ENCODE measurements at places on chromosomes 5 and 9. TPM values are rescaled to one million over a fixed set of nuclear protein-coding genes. Genes with fewer than 3 reads are reported as not detected.
A peak's percentile ranks its signal among the peaks of the same experiment; 100 is the strongest.

Gene NAIP
- 5.1 TPM for total RNA-seq

Gene MYO10
- total RNA-seq, result 65.7 TPM

Gene SEMA4D
- 4.8 TPM for total RNA-seq

Gene PPP3R2
- not detected for total RNA-seq

Gene EQTN
- total RNA-seq, result not detected

Gene FAM170A
- not detected for total RNA-seq

Gene PSMB7
- 183 TPM for total RNA-seq

Gene PCDHB12
- total RNA-seq, result 0.87 TPM

Gene SOHLH1
- total RNA-seq, result not detected

Gene FCHSD1
- total RNA-seq, result 40.6 TPM

Gene TSSK1B
- total RNA-seq, result 0.20 TPM

Gene GPSM1
- 59.4 TPM for total RNA-seq

Gene NMUR2
- not detected for total RNA-seq

GRCh38 chr5:153088538-153088937, 401.9 kb upstream of the GRIA1 start:
- DNase-seq, result no peak

- no peak for DNase-seq
Measured at GRCh38 chr5:154076240-154076922, 37.6 kb downstream of the MFAP3 start.

GRCh38 chr9:93295456-93296076, 111.6 kb downstream of the WNK2 start:
- no peak for DNase-seq

DNA sequence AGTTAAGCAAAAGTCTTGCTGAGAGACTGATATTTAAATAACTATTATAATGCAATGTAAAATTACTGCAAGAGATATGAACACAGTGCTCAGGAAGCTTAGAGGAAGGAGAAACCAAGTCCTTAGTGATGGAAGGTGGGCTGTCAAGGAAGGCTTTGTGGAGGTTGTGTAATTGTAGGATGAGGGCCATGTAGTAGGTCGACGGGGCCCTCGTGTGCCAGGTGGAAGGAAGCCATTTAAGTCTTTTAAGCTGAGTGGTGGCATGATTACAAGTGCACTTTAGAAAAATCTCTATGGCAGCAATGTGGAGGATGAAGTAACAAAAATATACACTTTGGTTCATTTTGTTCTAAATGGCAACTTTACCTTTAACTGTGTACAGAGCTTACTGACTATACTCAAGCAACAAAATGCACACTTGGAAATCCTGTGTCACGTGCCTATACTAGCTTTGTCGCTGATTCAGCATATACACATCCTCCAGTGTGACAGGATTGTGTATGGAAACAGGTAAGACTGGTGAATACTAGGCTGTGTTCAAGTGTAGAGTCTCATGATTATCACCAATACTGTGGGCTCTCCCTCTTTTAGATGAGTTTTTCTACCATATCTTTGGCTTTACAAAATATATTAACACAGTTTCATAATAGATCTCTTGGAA, 78.6 kb downstream of the TMC1 start:
- DNase-seq, result no peak

GRCh38 chr9:84780385-84780784, 110.9 kb downstream of the NTRK2 start:
- no peak for DNase-seq

GRCh38 chr9:6197330-6197729, 18.3 kb upstream of the IL33 start:
- DNase-seq, result no peak

GRCh38 chr5:89034588-89034987, 151.6 kb upstream of the MEF2C start:
- no peak for DNase-seq

- DNase-seq, result peak; percentile 76
Measured at GRCh38 chr5:171415115-171415730, 4.2 kb upstream of the FGF18 start.

DNA sequence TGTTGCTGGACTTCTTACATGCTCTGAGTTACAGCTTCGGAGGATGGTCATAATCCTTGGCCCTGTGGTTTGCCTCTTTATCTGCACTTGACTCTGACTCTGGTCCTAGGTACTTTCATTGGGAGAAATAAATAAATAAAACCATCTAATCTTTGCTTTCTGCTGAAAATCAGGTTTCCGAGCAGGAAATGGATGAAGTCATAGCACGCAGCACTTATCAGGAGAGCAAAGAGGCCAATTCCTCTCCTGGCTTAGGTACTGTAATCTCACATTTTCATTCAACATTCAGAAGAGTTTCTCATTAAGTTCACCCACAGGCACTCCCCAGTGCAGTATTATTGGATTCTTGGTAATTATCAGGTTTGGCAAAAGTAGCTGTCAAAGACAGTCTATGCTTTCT, 104.7 kb downstream of the GOLPH3 start:
- DNase-seq, result no peak

GRCh38 chr9:73437758-73438157, 286.1 kb downstream of the ANXA1 start:
- DNase-seq, result peak; percentile 23

DNA sequence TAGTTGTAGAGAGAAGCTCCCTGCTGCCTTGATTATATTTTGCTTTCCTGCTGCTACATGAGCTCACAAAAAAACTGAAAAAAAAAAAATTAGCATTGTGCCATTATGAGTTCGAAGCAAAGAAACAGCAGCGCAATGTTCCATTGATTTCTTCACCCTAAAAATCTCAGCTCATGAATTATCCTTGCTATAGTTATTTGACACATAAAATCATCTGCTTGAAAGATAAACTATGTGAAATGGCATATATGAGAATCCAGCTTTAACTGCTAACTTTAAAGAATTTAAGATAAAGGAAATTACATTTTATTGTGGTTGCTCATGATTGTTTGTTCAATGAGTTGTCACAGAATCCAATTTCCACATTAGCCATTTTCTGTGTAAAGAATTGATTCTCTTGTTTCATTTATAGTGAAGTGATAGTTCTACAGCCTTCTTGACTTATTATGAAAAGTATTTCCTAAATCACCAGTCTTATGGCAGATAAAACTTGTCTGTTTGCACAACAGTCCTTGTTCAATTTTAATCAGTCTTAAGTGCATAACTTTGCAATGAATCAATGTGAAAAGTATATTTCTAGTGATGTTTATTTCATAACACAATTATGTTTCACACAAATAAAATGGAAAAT, 1275.0 kb upstream of the CDH9 start:
- peak; percentile 4 for DNase-seq

DNA sequence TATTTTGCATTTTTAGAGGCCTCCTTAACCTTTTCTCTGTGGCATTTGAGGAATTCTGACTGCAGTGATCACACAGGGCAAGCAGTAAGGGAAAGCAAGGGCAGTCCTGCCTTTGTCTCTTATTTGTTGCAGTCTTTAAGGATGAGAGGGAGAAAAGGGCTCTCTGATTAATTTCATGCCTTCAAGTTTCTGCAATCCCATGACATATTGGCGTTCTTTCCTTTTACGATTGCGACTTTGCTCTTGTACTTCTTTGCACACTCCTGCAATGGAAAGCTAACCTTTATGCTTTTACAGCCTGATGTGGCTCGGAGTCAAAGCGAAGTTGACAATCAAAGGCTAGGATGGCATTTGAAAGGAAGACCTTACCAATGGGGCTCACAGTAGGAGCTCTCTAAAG, 698.4 kb downstream of the DNAH5 start:
- no peak for DNase-seq

DNA sequence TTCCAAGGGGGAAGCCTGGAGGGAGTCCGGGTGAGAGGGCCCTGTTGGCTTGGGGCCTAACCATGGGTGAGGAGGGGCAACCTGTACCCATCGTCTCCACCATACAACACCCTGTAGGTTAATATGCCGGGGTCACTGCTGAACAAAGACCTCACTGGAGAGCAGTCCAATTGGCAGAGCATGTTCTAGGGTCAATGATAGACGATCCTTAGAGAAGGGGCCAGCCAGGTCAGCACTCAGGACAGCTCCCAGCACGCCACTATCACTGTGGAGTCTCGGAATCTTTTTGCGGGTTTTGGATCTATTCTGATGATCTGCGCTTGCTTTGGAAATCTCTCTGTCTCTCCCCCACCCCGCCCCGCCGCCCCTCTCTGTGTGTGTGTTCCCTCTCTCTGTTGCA, 218.4 kb upstream of the MVB12B start:
- DNase-seq, result peak; percentile 2

- no peak for DNase-seq
Measured at GRCh38 chr5:78644741-78645300, 3.8 kb downstream of the LHFPL2 start.

DNA sequence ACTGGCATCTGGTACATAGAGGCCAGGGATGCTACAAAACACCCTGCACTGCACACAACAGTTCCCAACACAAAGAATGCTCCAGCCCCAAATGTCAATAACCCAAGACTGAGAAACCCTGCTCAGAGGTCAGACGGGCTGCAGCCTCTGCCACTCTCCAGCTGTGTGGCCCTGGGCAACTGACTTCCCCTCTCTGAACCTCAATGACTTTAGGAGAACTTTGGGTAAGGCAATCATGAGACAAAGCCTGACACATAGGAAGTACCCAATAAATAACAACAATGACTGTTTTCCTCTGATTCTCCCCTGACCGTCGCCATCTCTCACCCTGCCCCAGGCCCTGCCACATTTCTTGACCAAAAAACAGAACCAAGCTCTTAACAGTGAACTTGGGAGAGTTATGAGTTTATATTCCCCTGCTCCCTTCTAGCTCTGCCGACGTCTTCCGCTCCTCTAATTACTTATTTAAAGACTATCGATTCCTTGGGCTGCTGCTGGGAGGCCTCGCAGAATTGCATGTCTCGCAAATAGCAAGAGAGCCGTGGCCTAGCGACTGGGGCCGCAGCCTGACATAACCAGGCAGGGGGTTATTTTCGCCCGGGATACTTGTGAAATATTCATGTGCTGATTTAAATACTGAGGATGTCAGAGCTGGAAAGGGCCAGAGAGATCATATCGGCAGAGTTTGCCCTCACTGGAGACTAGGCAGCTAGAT, 24.5 kb upstream of the CRB2 start:
- no peak for DNase-seq

DNA sequence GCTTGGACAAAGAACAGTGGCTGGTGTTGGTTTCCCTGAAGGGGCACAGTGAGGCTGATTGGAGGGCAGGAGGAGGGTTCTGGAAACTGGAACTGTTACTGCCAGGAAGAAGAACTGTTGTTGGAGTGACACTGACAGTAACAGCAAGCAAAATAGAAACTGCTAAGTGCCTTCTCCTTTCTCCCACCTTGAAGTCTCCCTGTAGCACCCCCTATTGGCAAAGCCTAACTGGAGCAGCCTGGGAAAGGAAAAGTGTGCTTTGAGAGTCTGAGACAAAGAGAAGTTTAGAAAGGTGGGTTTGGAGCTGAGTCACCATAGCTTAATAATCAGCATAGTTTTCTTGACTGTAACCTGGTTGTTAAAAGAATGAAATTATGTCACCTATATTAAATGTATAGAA, 2.5 kb upstream of the TMEM174 start:
- DNase-seq, result no peak

DNA sequence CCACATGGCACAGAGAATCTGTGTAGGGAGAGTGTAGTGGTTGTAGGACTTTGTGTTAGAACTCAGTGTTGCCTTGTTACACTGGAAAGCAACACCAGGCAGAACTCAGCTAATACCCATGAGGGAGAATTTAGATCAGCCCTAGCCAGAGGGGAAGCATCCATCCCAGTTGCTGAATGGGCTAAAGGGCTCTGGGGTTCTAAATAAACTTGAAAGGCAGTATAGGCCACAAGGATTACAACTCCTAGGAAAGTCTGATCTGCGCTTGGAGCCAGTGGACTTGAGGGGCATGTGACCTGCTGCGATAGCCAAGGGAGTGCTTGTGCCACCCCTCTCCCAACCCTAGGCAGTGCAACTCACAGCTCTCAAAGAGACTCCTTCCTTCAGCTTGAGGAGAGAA, 26.9 kb downstream of the PTGS1 start:
- DNase-seq, result no peak

DNA sequence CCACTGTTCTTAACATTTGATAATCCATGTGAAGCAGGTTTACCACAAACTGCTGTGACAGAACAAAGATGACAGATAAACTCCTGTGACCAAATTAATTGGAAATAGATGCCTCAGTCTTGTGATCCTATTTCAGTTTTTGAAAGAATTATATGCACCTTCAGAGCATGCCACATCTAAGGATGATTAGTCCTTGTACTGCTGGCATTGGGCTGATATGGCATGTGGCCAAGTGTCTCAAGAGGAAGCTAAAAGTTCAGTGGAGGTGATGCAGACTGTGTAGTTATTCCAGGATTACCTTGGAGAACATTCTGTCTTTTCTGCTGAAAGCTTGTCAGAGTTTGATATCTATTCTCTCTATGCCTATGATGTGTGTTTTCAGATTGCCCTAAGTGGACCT, 314.4 kb upstream of the EFNA5 start:
- no peak for DNase-seq

- DNase-seq, result no peak
Measured at GRCh38 chr5:113119246-113119924, 142.8 kb downstream of the DCP2 start.

GRCh38 chr9:7240569-7241311, 483.0 kb downstream of the KDM4C start:
- no peak for DNase-seq

DNA sequence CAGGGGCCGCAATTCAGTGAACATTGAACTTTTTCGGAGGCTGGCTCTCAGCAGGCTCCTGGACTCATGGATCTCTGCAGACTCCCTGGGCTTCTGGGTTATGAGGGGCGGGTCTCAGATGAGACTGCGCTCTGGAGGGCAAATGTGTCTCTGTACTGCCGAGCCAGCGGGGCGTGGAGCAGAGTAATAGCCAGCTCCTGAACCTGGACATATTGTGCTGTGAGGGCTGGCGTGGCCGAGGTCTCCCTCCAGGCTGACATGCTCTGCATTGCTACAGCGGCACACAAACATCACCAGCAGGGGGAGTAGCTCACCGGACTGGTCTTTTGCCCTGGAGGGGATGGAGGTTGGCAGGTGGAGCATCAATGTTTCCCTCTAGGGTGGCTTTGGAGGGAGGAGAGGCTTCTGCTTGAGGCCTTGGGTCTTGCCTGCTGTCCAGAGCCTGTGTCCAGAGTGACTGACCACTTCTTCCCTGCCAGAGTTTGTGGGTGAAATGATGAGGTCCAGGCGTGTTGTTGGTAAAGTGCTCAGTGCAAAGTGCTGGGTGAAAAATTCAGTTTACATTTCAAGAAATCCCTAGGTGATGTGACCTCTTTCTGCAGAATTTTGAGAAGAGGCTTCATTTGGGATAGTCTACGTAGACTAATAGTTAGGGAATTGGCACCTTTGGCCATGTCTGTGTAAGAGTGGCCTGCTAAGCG, 10.9 kb upstream of the GADD45G start:
- DNase-seq, result no peak

DNA sequence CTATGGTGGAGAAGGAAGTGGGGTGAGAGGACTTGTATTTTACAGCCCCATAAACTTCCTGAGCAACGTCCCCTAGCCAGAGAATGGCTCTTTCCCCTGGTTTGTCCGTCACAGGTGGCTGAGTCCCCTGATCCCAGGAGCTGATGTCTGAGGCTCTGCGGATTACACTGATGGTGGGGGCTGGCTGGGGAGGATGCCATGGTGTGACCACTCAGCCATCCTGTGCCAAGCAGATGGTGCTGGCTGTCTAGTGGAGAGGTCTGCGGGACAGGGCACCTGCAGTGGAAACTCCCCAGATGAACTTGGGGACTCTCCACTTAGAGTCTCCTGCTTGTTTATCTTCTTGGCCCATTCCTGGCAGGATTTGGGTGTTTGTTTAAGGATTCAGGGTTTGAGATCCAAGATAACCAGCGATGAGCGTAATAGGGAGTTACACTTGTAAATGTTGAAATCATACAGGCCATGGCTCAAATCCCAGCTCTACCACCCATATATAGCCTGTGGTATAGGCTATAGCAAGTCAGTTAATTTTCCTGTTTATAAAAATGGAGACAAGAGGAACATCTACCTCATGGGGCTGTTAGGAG, 4.7 kb upstream of the PTGS1 start:
- DNase-seq, result no peak

Data from astrocyte (in vitro differentiated cells and primary cell).